CD4-positive, alpha-beta T cell treated with Interleukin-1 beta for 1 hour (primary cell): ENCODE measurements at places on chromosomes 6 and 20.
A peak's percentile ranks its signal among the peaks of the same experiment; 100 is the strongest.

DNA sequence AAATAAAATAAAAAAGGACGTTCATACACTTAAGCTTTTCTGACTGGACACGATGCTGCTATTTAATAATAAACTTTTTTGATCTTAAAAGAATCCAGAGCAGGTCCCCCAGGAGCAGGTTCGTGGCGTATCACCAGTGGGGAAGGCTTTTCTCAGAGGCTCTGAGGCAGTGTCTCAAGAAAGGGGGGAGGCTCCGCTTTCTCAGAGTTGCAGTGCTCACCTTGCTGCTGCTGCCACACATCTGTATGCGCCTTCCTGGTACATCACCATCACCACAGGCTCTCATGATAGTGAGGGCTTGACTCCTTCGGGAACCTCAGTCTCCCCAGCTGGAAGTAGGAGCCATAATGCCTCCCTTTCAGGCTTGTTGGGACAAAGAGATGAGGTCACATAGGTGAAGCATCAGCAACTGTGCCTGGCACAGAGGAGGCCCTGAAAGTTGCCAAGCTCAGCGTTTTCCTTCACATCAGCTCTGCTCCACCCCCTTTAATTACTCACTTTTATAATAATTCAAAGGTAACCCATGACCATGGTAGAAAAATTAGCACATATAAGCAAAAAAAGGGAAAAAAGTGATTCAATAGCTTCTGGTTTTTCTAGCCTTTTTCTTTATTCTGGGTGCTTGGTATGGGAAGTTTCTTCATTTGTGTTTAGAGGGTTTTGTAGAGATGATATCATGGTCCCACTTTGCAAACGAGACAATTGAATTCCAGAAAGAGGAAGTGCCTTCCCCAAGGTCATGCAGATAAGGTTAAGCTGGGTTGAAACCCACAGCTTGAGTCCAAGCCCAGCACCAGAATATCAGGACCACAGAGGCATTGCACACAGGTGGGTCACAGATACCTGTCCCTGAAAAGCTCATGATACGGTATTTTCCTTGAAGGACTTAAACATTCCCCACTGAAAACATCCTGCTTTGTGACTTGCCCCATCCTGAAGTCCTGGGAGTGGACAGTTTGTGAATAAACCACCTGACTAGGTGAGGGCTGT lies 24.5 kb downstream of the SRSF3 start:
- DNase-seq: no peak

GRCh38 chr6:134995536-134995935 lies 45.6 kb upstream of the ALDH8A1 start:
- DNase-seq: no peak

- DNase-seq: no peak
Measured at GRCh38 chr6:124738482-124738881, 223.8 kb upstream of the RNF217 start.

DNA sequence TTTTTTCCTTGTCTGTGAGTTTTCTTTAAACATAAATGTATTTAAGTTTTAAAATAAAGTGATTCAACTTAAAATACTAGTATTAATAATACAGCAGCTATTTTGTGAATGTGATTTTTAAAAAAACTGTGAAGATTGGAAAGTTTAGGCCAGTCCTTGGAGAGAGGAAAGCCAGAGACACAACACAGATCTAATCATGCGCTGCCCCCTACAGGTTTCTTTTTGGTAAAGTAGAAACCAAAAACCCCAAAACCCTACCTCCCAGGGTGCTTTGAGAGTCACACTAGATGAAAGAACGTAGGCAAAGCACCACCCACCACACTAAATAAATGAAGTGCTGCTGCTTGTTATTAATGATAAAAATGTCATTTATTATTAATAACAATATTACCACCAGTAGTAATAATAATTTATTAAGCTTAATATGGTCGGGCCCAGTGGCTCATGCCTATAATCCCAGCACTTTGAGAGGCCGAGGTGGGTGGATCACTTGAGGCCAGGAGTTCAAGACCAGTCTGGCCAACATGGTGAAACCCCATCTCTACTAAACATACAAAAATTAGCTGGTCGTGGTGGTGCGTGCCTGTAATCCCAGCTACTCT lies 33.7 kb downstream of the SLC9A8 start:
- DNase-seq: peak; percentile 49

DNA sequence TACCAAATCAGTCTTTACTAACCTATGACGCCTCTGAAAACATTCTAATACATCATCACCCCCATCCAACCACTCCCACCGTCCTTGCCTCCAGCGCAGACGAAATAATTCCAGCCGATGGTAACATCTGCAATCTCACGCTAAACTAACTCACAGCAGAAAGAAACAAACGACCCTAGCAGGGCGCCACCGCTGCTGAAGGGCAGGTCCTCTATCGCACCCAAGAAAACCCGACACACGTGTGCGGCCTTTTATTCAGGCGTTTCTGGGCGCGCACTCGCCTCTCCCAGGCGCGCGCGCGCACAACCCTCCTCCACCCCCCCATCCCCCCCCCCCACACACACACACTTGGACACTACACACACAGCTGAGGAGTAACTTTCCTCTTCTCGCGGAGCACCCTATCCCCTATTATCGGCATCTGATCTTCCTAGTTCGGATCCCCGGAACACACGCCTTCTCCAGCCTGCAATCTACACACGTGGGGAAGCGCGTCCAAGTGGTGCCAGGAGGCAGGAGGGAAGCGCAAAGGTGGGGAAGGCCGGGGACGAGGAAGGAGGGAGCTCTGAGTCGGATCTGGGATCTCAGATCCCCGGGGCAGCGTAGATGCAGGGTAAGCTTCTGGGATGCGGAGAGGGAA lies 1.4 kb downstream of the GFOD1 start:
- peak; percentile 21 for DNase-seq

GRCh38 chr6:138726066-138726756 lies 47.4 kb upstream of the CCDC28A start:
- no peak for DNase-seq

DNA sequence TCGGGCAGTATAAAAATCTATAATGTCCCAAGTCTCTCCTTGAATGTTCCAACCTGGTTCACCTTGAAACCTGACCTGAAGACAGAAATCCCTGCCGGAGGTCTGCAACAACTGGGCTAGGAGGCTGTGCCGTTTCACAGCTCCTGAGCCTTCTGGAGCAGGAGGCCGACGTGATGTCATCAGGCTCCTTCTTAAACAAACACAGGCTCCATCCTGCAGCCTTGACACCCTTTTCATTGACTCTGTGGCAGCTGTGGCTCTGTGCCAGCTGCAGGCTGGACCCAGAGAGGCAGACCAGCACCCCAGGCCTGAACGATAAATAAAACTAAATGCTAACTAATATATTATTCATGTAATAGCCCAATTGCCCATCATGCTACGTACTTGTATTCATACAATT lies 483.9 kb downstream of the CD83 start:
- no peak for DNase-seq

- no peak for DNase-seq
Measured at GRCh38 chr20:16916165-16916564, 168.0 kb downstream of the OTOR start.

DNA sequence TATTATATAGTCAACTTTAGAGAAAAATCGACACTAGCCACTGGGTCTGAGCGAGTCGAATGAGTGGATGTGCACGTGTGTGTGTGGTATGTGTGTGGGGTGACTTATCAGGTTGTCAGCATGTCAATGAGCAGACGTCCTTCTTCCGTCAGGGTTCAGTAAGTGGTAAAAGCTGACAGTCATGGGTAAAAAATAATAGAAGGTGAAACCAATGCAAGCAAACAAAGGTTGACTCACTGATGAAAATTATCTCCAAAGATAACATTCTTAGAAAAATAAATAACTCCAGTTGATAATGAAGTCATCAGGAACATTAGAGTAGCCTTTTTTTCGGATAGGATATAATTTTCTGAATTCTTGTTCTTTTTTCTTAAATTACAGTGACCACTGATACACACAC lies 243.8 kb upstream of the FOXQ1 start:
- no peak for DNase-seq

DNA sequence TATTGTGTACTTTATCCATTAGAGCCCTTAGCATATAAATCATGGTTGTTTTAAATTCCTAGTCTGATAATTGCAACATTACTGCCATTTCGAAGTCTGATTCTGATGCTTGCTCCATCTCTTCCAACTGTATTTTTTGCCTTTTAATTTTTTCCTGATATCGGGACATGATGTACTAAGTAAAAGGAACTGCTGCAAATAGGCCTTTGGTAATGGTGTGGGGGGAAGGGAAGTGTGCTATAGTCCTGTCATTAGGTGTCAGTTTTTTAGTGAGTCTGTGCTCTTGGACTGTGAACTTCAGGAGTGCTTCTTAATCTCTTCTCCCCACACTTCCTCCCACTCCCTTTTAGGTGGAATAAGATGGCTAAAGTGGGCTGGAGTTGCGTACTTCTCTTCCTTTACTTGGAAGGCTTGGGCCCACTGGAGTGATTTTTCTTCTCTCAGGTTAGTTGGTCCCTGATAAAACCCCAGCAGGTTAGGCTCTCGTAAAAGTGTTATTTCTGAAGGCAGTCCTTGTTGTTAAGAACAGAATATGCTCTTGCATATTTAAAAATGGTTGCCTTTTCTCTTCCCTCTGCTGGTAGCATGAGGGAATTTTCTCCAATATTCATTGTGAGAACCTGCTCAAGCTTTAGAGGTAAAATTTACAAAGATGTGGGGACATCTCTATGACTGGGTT lies 18.1 kb downstream of the STXBP5 start:
- peak; percentile 28 for DNase-seq

GRCh38 chr6:106825156-106825555 lies 149.4 kb downstream of the CD24 start:
- no peak for DNase-seq

DNA sequence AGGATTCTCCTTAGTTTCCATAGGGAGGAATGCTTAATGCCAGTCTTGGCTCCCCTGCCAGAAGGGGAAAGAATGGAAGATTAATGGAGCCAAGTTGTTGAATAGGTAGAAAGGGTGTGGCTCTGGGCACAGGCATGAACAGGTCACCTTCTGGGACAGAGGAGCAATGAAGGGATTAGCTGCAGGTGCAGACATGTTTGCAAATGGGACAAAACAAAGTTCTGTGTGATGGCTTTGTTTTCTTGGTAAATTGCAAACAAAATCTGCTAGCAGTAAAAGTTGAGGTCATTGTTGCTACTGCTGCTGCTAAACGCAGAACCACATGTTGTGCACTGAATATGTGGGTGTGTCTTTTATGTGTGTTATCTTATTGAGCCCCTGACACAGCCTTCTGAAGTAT lies 93.3 kb downstream of the PERP start:
- DNase-seq: no peak

DNA sequence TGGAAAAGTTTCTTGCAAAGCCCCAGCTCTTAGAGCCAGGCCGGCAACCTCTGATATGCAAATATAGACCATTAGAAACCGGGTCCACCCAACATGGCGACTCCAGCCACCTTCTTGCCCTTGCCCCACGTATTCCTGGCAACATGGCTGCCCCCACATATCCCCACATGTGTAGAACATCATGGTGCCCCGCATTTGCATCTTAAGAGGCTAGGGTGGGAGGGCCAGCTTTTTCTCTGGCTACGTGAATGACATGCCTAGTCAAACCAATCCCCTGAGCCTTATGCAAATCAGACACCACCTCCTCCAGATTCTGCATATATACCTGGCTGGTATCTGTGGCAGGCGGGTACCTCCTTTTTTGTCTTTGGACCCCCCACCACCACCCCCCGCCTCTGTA lies 106.1 kb upstream of the PTPRT start:
- DNase-seq: no peak

GRCh38 chr20:47027042-47027441 lies 132.4 kb downstream of the EYA2 start:
- no peak for DNase-seq

- no peak for DNase-seq
Measured at GRCh38 chr20:61437280-61438206, 185.5 kb downstream of the CDH4 start.

DNA sequence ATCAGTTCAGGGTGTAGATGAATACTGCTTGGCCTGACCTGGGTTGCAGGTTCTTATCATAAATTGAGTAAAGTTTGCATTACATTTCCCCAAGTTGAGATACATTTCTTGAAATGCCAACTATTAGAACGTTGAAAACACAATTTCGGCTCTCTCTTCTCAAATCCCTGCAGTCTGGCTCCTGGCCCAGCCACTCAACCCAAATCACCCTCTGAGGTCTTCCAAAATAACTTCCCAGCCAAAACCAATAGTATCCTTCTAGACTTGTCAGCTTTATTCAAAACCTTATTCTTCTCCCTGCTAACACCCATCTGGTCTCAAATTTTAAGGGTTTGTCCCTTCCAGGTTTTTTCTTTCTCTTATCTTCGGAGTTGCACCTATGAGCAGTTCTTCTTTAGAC lies 263.6 kb downstream of the EYA4 start:
- no peak for DNase-seq

- DNase-seq: no peak
Measured at GRCh38 chr20:38131588-38132121, 33.4 kb downstream of the TGM2 start.

GRCh38 chr6:110523451-110524021 lies 47.1 kb upstream of the SLC22A16 start:
- DNase-seq: no peak
